ENCODE measurements at places on chromosomes 5 and 9.

- no peak for DNase-seq
Measured at GRCh38 chr5:10173716-10174115, 76.0 kb downstream of the ATPSCKMT start.

DNA sequence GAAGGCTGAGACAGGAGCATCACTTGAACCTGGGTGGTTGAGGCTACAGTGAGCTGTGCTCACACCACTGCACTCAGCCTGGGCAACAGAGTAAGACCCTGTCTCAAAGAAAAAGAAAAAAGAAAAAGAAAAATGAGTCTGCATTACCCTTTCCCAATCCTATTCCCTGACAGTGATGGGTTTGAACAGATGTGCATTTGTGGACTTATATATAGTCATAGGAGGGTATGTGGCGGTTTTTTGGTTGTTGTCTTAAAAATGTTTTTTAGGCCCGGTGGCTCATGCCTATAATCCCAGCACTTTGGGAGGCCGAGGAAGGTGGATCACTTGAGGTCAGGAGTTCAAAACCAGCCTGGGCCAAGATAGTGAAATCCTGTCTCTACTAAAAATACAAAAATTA, 13.4 kb downstream of the HDHD3 start:
- no peak for DNase-seq

GRCh38 chr5:173094012-173094661, 38.0 kb downstream of the CREBRF start:
- no peak for DNase-seq

DNA sequence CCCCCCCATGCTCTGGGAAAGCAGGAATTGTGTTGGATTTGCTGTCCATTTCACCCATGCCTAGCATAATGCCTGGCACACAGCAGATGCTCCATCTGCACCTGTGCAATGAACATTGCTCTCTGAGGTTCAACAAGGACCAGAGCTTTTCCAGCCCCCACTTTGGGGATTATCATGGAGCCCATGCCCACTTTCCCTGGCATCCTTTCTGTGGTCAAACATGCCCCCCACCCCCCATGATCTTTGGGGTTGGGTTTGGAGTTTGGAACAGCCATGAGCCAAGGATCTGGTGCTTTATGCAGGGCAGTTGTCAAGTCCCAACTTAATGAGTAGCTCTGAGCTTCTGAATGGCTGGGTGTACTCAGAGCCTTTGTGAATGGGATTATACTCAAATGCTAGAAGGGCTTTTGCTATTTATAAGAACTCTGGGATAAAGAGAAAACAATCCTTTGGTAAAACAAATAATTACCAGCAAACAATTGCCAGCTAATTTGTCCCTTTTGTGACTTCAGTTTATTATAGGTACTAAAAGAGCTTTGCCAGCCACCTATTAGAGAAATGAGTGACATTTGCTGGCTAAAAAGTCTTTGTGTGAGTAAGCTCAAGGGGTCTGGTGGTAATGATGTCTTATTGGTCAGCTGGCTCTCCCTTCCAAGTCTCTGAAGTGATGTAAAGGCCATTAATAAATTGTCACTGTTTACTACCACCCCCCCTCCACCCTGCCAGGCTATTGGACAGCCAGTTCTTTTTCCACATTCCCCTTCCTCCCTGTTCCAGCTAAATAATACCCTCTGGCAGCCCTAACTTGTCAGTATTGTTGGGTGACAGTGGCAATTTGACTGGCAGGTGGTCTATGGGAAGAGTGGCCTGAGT, 182.3 kb downstream of the MACROH2A1 start:
- DNase-seq, result no peak

- no peak for DNase-seq
Measured at GRCh38 chr5:5278815-5279381, 138.8 kb downstream of the ADAMTS16 start.

DNA sequence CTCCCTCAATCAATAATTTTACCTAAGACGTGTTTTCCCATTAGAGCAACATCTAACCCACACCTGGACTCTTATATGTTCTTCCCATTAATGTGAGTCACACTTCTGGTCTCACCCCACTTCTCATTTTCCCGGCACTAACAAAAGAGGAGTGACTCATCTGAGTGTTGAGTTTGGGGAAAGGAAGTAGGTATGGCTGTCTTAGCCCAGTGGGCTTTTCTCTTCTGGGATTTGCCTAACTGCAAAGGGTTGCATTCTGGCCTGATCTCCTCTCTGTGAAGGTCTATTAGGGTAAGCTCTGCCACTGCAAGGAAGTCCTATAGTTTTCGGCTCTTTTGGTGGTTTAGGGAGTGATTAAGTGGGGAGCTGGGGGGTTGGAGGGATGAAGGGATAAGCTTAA, 195.6 kb downstream of the KIAA0825 start:
- no peak for DNase-seq

GRCh38 chr5:132437604-132438266, 52.8 kb downstream of the IRF1 start:
- DNase-seq, result peak; percentile 84

GRCh38 chr9:136907011-136907914, 20.9 kb downstream of the TRAF2 start:
- no peak for DNase-seq

DNA sequence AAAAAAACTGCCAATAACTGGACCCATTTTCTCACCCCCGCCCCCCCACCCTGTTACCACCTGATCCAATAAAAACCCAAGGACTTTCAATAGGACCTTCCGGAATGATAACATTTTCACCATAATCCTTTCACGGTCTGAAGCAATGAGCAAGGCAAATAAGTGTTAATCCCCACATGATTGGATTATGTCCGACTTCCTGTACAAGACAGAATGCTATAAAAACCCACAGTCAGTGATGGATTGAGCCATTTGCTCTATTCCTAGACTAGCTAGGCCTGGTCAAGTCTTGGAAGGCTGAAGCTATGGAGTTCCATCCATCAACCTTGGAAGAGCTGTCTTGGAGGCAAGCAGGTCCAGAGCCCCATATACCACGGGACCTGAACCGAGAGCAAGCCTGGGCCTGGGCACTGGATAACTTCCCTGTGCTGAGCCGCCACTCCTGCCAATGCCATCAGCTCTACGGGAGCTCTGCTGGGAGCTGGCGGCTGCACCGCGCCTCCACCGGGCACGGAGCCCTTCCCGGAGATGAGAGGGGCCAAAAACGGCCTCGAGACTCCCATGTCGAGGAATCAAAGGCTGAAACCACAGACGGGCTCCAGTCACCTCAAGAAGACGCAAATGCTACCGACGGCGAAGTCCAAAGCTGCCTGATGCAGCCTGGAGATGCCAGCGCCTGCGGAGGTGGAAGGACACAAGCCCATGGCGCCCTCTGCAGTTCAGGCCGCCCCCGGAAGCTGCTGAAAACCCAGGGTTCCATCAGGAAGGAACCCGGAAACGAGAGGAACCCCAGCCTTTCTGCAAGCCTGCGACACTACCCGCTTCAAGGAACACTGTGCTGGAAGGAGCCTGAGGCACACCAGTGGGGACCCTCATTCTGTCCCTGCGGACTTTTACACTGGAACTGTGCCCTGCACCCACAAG, 69.2 kb downstream of the ANXA2R start:
- DNase-seq, result no peak

DNA sequence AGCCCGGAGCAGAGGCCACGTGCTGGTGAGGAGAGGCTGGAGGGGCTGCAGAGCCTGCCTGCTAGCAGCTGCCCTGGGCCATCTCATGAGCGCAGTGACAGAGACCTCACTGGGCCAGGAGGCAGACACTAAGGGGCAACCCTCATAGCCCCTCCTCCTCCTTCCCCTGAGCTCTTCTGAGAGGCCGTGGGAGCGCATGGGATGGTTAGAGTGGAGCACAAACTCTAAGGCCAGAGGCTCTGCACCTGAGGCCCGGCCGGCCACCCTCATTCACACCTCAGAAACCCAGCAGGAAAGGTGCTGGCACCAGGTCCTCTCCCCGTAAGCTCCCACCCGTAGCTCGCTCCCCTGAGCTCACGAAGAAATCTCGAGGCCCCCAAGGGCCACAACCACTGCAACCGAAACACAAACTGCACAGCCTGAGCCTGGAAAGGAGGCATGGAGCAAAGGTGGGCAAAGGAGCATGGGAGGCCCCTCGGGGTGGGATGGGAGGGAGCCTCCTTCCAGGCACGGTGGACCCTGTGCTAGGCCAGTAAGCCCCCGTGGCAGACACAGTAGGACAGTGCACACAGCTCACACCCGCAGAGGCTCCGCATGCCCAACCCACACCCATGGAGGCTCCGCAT, 17.7 kb downstream of the CAMSAP1 start:
- no peak for DNase-seq

DNA sequence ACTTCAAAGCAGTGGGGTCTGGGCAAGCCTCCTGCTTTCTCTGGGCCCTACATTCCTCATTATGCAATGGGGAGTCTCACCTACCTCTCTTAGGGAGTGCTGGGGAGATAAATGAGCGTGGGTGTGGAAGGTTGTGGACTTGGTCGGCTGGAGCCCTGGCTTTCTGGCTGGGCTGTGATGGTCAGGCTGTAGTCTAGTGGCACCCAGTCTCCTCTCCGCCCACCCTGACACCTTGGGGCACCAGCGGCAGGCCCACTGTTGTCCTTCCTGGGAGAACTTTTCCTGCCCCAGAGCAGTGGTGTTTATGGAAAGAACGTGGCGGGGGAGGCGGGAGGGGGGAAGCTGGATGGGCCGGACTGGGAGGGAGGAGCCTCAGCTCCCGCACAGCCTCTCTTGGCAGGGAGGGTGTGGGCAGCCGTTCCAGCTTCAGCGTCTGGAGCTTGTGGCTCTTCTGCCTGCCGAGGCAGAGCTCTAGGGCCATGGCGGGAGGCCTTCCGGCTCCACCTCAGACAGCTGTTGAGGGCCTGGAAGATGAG, 4.1 kb downstream of the PTGS1 start:
- peak; percentile 89 for DNase-seq

DNA sequence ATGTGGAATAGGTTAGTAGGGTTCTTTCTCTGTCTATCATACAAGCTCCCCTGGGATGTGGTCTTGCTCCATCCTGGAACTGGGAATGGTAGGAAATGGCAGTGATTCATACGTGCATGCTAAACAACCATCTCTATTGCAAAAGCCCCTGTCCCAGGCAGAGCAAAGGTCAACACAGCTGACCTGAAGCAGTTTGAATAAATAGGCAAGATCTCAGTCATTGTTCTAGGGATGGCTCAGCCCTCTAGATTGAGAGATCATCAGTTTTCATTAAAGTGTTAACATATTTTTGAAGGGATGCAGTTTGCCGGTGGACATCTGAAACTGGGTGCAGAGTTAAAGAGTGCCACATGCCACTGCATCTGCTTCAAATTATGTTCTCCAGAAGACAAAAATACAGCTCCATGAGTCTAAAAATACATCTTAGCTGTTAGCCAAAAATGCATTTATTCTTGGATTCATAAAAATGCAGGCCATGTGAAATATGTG, 224.1 kb downstream of the ESM1 start:
- DNase-seq, result peak; percentile 90

DNA sequence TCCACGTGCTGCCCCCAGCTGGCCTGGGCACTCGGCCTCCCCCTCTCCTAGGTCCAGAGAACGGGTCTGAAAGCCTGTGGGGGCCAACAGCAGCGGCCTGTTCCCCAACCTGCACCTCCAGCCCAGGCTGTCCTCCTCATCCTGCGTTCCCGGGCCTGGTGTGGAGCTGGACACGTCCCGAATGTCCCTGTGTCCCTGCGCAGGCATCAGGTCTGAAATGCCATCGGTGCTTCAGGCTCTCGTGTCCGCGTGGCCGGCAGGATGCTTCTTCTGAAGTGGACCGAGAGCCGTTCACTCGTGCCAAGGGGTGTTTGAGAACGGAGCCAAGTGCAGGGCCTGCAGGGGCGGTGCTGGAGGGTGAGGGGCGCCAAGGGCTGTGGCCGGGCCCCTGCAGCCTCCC, 24.7 kb upstream of the UBAC1 start:
- DNase-seq, result no peak

GRCh38 chr9:7298123-7298522, 501.5 kb downstream of the DMAC1 start:
- no peak for DNase-seq

GRCh38 chr9:4507306-4508130, 17.2 kb downstream of the SLC1A1 start:
- no peak for DNase-seq

- peak; percentile 69 for DNase-seq
Measured at GRCh38 chr9:88536951-88537760, 2.2 kb downstream of the NXNL2 start.

DNA sequence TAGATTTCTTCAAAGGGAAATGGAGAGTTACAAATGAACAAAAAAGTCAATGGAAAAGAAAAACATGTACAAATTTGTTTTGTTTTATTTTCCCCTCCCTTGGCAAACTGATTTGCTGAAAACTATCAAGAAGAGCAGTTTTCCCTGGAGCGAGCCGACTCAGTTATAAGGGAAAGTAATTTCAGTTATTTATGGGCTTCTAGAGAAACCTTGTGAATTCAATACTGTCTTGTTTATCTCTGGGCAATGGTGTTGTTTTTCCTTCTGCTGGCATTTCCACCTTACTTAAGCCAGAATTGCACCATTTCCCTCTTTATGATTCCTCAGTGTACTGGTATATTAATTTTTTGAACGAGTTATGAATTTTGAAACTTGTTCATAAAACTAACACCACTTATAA, 1163.6 kb downstream of the CDH12 start:
- DNase-seq, result no peak

- DNase-seq, result no peak
Measured at GRCh38 chr9:89508951-89509615, 11.2 kb upstream of the SEMA4D start.

- DNase-seq, result no peak
Measured at GRCh38 chr9:110769667-110770066, 101.1 kb downstream of the MUSK start.

DNA sequence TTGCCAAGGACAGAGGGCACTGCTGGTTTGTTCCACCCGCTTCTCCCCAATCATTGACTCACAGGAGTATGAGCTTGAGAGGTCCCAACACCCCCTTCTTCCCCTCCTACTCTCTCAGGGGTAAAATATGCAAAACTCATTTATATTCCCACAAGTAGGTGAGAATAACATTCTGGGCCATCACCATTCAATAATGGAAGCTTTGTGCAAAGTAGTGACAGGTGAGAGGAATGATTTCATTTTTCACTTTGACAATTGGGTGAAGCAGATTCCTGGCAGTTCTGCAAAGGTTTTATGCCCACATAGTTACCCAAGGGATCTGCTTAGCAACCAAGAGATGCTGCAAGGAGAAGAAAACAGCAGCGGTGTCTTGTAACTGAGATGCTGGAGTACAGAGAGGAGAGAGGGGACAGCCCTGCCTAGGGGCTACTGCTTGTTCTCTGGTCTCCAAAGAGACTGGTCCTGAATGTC, 137.6 kb downstream of the CMYA5 start:
- no peak for DNase-seq

DNA sequence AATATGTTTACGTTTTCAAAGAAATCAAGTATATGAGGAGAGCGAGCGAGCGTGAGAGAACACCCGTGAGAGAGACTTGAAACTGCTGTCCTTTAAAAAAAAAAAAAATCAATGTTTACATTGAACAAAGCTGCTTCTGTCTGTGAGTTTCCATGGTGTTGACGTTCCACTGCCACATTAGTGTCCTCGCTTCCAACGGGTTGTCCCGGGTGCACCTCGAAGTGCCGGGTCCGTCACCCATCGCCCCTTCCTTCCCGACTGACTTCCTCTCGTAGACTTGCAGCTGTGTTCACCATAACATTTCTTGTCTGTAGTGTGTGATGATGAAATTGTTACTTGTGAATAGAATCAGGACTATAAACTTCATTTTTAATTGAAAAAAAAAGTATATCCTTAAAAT, 97.0 kb downstream of the PDE6A start:
- no peak for DNase-seq

Data from tibial artery (tissue), 4 donors.